ENCODE measurements at places on chromosomes 5 and 9.

GRCh38 chr5:111488353-111488752, 24.0 kb downstream of the STARD4 start:
- no peak for DNase-seq

DNA sequence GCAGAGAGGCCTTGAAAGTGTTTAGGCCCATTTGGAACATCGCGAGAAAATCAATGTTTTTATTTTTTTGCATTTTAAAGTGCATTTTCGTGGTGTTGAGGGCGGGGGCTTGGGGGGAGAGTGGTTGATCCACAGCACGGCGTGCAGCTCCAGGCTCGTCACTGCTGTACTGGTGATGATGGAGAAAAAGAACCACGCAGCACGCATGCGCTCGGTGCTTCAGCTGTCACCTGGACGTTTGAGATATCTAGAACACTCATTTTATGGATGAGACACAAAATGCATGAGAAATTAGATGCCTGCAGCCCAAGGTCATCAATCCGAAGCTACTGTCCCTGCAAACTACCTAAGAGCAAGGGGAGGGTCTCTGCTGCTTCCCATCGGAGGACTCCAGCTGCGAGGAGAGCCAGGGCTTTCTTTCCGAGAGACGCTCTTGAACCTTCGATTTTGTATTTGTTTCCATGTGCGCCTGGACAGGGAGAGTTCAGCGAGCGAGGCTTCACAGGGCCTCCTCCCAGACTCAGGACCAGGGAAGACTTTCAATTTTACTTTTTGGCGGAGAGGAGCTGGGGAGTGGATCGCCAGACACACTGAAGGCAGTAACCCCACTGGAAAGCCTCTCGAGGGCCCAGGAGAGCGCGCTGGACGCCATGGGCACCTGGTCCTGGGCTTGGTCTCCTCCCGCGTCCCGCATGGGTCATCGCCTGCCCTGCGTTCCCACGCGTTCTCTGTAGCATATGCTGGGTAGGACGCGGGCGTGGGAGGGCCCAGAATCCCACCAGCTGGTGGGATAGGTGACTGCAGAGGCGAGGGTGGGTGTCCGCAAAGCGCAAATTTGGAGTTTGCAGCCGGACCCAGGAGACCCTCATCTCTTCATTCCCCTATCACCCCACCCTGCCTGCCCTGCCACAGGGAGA, 2.5 kb downstream of the DMRT2 start:
- no peak for DNase-seq

- no peak for DNase-seq
Measured at GRCh38 chr9:98365227-98365669, 109.8 kb upstream of the TBC1D2 start.

DNA sequence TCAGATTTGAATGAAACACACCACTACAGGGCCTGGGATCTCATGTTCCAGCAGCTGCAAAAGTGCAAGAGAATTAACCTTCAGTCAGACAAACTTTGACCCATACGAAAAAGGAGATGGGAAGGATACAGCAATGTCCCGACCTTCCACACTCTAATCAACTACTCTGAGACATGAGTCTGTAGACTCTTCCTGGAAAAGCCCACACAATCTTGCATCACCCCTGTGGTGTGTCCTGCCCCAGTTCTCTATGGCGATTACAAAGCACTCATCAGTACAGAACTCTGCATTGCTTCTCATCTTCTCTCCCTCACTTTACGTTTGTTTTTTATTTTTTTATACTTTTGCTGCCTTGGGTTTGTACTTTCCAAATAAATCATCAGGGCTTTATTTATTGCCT, 241.0 kb upstream of the KIF2A start:
- no peak for DNase-seq

DNA sequence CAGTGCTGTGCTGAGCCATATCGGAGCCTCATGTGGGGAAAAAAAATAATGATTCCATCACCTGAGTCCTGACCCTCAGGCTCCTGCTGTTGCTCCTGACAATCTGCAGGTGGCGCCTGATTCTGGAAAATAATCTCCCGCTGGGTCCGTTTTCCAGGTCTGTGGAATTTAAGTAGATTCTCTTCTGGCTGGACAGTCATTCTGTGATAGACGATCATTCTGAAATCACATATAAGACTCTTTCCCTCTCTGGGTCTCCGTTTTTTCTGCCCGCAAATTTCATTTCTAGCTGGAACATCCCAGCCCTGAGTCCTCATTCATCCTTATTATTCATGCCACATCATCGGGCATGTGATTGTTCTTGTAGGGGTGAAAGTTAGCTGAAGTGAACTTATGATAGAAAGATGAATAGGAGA, 22.1 kb upstream of the STXBP1 start:
- DNase-seq, result no peak
